H7 (cell line): ENCODE measurements at places on chromosomes 6 and 20.

DNA sequence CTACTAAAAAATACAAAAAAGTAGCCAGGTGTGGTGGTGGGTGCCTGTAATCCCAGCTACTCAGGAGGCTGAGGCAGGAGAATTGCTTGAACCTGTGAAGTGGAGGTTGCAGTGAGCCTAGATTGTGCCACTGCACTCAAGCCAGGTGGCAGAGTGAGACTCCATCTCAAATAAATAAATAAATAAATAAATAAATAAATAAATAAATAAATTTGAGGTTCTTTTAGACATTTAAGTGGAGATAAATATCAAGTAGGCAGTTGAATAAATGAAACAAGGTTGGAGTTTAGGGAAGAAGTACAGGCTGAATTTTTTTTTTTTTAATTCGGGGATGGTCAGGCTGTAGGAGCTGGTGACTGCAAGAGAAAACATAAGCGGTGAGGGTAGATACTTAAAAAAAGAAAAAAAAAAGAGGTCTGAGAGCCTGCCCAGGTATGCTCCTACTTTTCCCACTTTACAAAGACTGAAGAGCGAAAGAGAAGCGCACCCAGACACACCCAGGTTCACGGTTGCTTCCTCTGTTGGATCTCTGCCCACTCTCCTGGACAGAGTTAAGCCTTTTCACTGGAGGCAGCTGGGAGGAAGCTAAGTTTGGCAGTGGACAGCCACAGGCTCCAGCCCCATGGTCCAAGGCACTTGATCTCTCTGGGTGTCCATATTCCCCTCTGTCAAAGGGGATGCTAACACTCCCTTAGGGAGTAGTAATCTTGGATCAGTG lies 100.9 kb upstream of the PRDM1 start:
- no peak for DNase-seq

GRCh38 chr6:68086199-68086598 lies 548.9 kb upstream of the ADGRB3 start:
- no peak for DNase-seq

DNA sequence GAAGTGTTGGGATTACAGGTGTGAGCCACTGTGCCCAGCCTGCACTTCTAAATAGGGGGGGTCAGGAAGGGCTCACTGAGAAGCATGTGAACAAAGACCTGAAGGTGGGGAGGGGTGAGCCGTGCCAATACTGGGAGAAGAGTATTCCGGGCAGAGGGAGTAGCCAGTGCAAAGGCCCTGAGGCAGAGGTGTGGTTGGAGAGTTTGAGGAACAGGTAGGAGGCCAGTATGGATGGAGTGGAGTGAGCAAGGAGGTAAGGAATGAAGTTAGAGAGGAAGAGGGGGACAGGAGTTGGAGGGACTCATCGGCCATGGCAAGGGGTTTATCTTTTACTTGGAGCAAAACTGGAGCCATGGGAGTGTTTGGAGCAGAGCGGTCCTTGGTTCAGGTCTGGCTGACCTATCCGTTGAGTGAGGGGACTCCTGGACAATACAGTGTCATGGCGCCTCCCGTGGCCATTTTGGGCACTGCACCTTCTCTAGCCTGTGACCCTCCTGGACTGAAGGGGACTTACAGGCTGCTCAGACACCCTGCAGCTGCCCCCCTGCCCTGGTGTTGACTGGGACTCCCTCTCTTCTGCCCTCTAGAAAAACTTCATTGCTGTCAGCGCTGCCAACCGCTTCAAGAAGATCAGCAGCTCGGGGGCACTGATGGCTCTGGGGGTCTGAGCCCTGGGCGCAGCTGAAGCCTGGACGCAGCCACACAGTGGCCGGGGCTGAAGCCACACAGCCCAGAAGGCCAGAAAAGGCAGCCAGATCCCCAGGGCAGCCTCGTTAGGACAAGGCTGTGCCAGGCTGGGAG lies 12.1 kb downstream of the FOXS1 start:
- peak; percentile 99 for DNase-seq

DNA sequence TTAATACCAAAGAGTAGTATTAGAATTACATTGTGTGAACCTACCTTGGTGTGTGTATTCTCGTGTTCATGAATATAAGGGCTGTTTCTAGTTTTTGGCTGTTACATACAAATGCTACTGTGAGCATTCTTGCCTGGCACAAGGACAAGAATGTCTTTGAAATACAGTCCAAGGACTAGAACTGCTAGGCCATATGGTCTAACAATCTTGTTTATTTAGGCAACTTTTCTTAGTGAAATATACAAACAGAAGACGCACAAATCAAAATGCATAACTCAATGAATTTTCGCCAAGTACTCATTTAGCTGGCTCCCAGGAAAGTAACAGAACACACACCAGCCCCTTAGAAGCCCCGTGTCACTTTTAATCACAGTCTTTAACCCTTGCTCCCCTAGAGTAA lies 28.5 kb downstream of the KDM1B start:
- DNase-seq = no peak

GRCh38 chr6:30171677-30172471 lies 8.5 kb downstream of the TRIM15 start:
- DNase-seq = peak; percentile 73

DNA sequence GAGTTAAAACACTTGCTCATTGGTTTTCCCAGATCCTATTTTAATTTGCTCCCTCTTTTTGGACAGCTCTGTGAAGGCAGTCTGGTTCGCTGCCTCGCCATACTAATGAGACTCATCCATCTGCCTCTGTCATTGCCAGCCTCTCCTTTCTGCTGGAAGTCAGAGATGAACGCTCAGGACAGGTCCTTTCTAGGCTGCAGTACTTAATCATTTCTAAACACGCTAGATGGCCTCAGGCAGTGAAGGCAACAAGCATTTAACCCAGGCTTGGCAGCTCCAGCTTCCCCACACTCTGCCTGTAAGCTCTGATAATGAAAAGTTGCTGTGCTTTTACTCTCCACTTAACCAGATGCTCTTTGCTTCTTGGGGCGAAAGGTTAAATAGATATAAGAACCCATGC lies 286.7 kb upstream of the POU3F2 start:
- no peak for DNase-seq

- no peak for DNase-seq
Measured at GRCh38 chr6:97128507-97128906, 154.5 kb downstream of the MMS22L start.

- DNase-seq = peak; percentile 24
Measured at GRCh38 chr6:98525860-98526259, 308.5 kb upstream of the POU3F2 start.

GRCh38 chr6:151440930-151441329 lies 11.0 kb downstream of the RMND1 start:
- no peak for DNase-seq

GRCh38 chr6:143110572-143110971 lies 49.9 kb downstream of the AIG1 start:
- no peak for DNase-seq

- no peak for DNase-seq
Measured at GRCh38 chr6:20801595-20801994, 267.3 kb downstream of the CDKAL1 start.

DNA sequence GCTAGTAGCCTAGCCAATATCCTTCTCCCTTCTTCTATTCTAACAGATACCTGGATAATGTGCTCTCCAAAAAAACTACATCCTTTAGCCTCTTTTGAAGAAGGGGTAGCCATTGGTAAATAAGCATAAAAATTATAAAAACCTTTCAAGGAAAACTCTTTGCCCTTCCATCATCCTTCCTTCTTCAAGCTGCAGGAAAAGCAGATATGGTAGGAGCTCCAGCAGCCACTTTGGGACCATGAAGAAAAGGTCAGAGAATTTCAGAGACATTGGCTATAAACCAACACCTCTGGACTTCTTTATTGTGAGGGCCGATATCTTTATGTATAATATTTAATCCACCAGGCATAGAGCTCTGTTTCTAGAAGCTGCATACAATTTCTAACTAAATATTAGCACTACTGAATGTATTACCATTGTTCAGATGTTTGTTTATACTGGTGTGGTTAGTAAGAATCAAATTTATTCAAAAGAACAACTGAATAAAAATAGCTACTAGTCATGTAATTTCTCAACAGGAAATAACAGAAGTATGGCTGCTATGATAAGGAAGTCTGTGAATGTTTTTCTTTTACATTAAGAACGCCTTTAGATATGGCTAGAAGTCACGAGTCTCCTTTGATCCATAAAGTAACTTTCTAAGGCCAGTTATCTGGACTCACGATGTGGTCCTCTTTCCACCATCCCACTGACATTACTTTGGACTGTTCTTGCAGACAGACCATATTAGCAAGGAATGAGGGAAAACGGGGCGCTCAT lies 32.2 kb downstream of the MYLK4 start:
- DNase-seq = no peak

DNA sequence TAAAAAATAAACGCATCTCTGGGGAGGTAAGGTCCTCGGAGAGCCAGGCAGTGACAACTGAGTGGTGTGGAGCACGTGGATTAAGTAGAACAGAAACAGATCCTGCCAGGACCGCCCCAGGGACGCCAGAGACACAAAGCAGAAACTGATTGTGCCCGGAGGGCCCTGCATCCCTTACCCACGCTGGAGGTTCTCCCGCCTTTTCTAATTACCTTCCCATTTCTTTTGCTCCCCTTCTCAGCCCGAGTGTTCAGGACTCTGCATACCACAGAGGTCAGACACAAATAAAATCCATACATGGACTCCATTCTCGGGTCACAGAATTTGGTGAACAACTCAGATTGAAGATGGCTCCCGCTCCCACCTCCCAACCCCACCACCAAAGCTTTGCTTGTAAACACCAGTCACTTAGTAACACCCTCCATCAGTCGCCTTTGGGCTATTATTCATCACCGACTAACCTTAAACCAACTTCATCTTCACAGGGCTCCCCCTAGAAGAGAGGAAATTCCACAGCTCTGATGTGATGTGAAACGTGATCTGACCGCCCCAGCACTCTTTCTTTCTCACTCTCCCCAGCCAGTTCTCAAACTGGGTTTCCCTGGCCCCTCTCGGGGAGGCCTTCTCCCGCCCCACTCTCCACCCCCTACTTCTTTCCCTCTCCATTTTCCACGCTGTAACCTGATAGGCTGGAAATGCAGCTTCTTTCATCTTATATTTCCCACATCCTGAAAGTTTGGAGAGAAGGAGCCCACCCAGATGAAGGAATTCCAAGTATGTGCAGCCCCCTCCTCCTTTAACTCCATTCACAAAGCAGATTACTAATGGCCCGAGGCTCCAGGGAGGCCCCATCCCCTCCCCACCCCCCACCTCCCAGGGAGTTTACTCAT lies 32.5 kb upstream of the PIM1 start:
- DNase-seq = peak; percentile 92

GRCh38 chr6:111685526-111685925 lies 79.8 kb upstream of the TRAF3IP2 start:
- no peak for DNase-seq

DNA sequence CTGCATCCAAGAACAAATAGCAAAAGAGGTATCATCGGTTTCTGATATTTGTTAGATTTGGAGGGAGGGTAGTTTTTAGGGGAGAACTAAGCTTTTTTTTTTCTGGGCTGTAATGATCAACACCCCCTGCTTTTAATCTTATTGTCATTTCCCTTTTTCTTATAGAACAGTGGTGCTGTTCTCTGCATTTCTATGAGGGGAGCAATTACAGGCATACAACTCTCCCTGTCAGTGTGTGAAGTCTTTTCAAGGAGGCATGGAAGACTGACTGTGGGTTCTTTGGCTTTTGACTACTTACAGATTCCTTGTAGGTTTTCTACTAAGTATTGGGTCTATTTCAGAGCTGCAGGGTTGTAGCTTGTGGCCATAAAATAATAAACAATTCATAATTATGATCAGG lies 632.3 kb downstream of the TFAP2B start:
- no peak for DNase-seq

DNA sequence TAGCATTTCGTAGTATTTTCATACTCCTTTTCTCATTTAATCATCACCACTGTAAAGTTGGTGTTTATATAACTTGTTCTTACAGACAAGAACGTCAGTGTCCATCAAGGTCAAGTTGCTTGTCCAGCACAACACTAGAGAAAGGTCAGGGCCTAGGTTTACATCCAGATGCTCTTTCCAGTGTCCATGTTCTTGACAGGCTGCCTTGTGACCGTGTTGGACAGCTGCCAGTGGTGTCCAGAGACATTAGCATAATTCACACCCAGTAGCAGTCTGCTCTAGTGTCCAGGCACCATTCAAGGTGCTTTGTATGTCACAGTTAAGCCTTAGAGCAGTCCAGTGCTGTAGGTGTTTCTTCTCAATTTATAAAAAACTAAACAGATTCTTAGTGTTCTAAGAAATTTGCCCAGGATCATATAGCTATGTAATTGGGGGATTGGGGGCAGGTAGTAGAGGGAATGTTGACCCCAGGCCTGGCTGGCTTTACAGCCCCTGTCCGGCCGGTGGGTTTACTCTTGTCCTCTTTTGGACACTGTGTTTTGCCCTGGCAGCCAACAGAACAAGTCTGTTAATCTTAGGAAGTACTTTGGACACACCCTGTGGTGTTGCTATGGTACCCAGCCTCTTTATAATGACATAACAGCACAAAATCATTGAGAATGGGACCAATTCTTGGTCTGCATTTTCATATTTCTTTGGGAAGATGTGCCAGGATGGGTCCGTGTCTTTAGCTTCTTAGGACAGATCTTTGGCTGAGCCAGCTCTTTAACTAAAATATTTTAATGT lies 8.0 kb downstream of the STK35 start:
- no peak for DNase-seq

- no peak for DNase-seq
Measured at GRCh38 chr6:108806171-108806570, 42.1 kb upstream of the ARMC2 start.

DNA sequence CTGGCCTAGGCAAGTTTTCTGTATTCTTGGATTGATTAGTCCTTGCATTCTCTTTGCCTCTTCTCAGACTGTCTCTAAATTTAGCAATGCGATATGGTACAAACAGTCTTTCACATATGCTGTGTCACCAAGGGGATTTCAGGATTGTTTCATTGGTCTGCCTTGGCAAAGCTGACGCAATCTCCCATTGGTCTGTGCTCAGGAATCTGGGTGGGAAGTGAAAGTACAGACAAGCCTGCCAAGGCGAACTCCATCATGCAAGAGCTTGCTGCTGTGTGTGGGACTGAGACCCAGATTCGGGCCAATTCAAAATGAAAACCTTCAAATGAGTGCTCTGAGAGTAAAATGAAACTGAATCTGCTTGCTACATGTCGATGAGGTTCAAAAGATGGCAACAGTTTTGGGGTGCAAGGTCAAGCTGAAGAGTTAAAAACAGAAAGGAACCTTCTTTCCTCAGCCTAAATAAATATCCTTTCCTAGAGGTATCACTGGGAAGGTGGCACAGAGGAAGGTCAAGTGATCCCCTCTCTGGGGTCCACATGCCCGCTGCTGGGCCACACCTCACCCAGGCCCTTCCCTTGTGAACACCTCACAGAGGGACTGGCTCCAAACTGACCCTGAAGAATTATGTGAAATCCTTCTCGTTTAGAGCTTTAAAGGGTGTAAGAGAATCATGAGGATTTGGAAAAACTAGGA lies 198.8 kb upstream of the PREP start:
- DNase-seq = no peak
